ENCODE measurements at places on chromosomes 1 and 21. TPM values are rescaled to one million over a fixed set of nuclear protein-coding genes. Genes with fewer than 3 reads are reported as not detected.

DNA sequence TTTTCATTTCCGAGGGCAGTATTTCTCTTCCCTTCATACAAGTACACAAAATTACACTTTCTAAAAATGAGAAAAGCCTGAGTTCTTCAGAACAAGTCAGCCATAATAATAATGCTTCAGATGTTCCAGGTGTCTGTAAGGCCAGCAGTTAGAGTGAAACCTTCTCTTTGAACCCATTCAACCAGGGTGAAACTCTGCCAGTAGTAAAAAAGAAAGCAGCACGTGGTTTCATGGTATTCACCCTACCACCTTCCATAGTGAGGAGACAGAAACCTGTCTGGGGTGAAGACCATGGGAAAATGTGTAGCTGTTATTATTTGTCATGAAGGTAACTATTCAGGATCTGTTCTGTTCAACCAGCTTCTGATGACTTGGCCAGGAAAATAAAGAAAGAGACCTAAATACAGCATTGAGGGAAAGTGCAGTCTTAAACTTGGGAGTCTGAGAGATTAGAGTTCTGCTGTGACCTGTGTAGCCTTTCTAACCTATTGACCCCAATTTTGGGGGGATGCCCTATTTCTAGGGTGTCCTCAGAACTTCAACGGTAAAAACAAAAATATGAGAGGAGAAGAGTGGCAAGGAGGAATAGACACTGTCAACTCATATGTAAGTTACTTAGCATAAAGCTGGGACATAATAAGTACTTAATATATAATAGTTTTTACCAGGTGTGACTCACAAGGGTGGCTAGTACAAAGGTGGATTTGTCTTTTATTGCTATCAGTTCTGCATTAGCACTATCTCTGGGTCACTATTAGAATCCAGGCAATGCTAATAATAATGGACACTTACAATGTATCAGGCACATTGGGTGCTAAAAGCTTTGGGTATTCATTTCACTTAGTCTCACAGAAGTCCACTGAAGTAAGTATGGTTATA is 70.0 kb upstream of the TNFSF4 start:
- no peak overlapping the region for H3K4me3 ChIP-seq
- peaks cover 3% of the 10 kb centered on the region for H3K4me1 ChIP-seq
- DNase-seq: no peak
- no peaks in the 10 kb centered on the region for H3K27me3 ChIP-seq
- H3K36me3 ChIP-seq: no peaks in the 10 kb centered on the region

DNA sequence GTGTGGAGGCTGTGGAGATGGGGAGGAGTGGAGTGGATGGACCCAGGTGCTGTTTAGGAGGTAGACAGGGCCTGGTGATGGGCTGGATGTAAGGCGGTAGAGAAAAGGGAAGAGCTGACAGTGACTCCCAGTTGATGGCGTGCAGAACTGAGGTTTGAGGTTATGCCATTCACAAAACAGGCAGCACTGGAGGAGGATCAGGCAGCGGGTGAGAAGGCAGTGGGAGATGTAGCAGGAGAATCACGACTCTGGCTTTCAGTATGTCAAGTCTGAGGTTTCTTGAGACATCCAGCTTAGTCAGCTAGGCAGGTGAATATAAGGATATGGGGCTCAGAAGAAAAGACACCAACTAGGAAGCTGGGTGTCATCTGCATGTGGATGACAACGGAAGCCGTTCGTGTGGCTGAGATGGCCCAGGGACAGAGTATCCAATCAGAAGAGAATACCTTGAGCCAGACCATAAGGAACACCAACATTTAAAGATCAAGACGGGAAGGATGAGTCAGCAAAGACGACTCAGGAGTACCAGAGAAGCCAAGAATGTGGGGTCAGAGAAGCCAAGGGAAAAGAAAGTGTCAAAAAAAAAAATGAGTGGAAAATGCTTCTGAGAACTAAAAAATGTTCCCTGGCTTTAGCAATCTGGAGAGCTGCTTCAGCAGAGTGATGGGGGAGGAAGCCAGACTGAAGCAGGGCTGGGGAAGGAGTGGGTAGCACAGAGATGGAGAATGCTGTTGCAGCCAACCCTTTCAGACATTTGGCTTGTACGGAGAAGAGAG is 15.2 kb downstream of the LRRN2 start:
- no peak overlapping the region for H3K27ac ChIP-seq
- DNase-seq: no peak
- H3K4me1 ChIP-seq: peaks cover 4% of the 10 kb centered on the region
- H3K4me3 ChIP-seq: no peak overlapping the region

- no peaks in the 10 kb centered on the region for H3K4me1 ChIP-seq
- no peak overlapping the region for H3K4me3 ChIP-seq
- no peaks in the 10 kb centered on the region for H3K36me3 ChIP-seq
- no peak for DNase-seq
Measured at GRCh38 chr1:17629460-17629859, 90.0 kb downstream of the ARHGEF10L start.

- peaks cover 64% of the 10 kb centered on the region for H3K4me1 ChIP-seq
- H3K4me3 ChIP-seq: peak overlapping the region; percentile 56
- no peaks in the 10 kb centered on the region for H3K27me3 ChIP-seq
- DNase-seq: peak; percentile 73
- peaks cover 25% of the 10 kb centered on the region for H3K36me3 ChIP-seq
Measured at GRCh38 chr1:156160743-156161171, 7.4 kb downstream of the SEMA4A start.

DNA sequence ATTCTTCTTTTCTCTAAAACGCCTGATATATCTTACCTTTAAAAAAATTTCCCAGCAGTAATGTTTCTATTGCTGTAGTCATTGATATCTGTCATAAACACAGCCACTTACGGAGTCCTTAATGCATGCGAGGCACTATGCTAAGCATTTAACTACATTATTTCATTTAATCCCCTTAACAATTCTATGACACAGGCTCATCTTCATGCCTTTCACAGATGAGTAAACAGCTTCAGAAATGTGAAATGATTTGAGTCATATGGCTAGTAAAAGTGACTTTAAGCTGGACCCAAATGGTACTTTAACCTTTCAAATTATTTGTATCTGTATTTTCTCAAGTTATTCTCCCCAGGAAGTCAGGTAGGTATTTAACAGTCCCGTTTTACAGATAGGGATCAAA is 125.1 kb upstream of the FGGY start:
- no peaks in the 10 kb centered on the region for H3K4me1 ChIP-seq
- H3K27me3 ChIP-seq: peaks cover 10% of the 10 kb centered on the region
- no peak for DNase-seq
- H3K4me3 ChIP-seq: no peak overlapping the region
- H3K27ac ChIP-seq: no peak overlapping the region

DNA sequence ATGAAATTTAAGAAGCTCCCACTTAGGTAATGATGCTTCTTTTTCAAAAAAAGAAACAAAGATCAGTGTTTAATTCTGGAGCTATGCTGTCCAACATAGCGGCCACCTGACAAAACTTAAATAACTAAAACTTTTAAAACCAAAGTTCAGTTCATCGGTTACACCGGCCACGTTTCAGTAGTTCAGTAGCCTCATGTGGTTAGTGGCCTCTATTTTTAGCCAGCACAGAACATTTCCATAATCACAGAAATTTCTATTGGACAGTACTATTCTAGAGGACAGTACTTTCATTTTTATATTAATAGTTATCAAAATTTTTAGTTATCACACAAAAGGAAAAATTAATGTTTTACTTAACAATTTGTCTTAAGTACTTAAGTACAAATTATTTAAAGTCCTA is 141.0 kb downstream of the USP25 start:
- no peak for DNase-seq
- no peaks in the 10 kb centered on the region for H3K4me1 ChIP-seq
- peaks cover 33% of the 10 kb centered on the region for H3K36me3 ChIP-seq
- no peaks in the 10 kb centered on the region for H3K27me3 ChIP-seq

DNA sequence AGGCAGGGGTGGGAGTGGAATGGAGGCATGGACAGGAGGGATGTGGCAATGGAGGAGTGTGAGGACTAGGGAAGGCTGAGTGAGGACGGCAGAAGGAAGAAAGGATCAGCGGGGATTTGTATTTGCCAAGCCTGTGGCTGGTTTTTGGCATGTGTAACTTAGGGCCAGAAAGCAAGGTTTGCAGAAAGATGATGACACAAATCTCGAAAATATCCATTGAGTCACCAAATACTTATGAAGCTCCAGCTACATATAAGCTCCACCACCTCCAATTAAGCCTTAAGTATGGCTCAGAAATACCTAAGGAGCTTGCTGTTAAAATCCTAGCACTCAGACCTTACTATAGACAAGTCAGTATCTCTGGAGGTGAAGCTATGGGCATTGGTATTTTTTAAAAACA is 90.1 kb downstream of the OMA1 start:
- H3K27me3 ChIP-seq: no peaks in the 10 kb centered on the region
- H3K4me1 ChIP-seq: no peaks in the 10 kb centered on the region
- DNase-seq: no peak
- H3K4me3 ChIP-seq: no peak overlapping the region

Gene PTPRC
- total RNA-seq: 731 TPM

Gene CD58
- 55.2 TPM for total RNA-seq

Gene PRDM16
- 0.03 TPM for total RNA-seq

Measured in activated CD4-positive, alpha-beta memory T cell treated with anti-CD3 and anti-CD28 coated beads, Interleukin-2, amount 10 ng/mL, durations not matched to agents 7 days and 5 days (primary cell).